ENCODE measurements at places on chromosomes 6 and 20.

DNA sequence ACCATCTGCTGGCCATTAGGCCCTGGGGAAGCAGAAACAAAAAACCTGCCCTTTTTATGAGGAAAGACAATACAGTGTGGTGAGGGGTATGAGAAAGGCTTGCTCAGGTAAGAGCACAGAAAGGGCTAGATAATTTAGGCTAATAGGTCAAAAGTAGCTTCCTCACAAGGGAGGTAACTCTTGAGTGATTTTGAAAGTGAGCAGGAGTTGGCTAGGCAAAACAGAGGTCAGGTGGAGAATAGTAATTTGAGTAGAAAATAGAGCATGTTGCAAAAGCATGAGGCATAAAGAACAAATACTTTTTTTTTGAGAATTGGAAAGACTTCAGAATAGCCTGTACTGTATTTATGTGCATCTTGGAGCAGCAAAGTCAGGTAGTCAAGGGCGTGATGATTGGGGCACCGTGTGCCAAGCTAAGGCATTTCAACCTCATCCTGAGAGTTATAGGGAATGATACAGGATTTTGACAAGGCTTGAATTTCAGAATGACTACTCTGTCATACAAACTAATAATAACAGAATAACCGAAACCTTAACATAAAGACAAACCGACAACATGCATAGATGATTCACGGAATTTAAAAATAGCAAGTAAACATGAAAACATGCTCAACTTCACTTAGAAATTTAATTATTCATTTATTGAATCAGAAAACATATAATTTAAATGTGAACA is 123.0 kb upstream of the ENPP5 start:
- no peak for DNase-seq

DNA sequence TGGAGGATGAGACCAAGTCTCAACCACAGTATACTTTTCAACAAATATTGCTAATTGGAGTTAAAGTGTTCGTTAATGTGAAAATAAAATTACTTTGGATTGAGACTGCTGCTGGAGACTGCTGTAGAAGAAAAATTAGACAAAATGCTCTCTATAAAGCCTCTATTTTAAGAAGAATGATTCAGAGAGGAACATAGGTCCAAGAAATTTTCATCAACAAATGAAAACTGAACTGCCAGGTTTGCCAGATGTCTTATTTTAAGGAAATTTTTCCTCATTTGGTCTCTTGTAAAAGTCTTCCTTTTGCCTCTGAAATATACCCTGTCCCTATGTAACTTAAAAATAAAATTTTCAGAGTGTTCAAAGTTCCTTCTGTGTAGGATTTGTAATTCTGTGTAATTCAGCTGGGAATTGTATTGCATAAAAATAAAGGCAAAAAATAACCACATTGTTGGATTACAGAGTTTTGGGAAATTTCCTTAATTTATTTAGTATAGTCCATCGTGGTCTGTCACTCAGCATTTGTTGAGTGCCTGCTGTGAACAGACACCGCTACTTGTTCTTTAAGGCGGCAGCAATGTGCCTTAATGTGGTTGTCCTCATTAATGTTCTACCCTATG is 27.4 kb downstream of the ANKS1A start:
- no peak for DNase-seq

GRCh38 chr6:108039681-108040080 is 34.9 kb downstream of the OSTM1 start:
- DNase-seq, result no peak

- no peak for DNase-seq
Measured at GRCh38 chr6:170292407-170293158, 1.7 kb upstream of the DLL1 start.

DNA sequence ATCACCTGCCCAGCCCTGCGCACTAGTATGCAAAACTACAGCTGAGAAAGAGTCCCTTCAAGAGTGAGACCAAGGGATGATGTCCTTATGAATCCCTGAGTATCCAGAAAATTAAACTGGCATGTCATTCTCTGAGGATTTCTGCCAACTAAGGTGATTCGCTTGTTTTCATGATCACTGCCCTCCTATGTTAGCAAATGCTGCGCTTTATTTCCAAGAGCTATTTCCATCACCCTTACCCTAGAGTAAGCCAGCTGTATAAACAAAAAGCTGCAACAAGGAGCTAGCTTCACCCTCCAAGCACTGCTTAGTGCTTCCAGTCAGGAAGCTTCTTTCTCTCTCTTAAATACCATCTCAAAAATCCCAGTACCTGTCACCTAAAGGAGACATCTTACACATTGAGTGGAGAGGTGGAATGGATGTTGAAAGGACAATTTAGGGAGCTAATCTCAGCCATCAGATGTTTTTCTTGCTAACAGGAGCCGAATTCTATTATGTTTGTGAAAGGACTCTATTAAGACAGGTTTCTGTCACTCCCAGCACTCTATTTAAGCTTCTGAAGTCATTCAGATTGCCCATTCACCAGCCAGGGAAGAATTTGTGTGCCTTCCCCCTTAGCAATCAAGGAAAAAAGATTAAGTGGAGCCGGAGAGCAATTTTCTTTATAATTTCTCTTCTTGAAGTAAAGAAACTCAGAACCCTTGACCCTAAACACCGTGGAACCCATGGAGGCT is 322.2 kb downstream of the NRN1 start:
- DNase-seq, result no peak

DNA sequence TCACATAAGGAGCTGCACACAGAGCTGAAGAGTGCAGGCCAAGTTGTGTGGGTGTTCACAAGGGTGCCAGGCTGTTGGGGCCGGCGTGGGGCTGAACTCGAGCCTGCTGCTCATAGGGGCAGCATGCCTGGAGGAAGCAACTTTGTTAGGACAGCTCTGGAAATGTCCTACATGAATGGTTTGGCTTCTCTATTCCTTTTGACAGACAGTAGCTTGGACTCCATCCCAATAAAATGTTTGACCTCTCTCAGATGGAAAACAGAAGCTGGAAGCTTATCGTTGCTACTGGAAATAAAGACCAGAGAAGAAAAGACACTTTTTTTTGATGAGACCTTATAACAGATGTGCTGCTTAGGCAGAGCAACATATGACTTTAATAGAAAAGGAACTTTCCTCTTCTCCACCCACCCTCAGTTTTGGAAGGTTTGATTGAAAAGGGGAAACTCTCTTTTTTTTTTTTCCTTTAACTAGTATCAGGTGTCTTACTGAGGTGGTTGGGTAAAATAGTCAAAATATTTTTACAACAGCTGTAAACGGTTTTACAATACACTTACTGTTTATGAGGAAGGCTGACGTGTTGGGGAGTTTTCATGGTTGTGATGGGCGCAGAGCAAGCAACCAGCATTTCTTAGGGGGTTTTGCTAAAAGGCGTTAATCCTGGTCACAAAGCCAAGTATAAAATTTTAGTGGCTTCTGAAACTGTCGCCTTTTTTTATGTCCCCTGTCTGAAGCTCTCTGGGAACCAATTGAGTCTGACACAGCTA is 80.7 kb upstream of the EEF1E1 start:
- DNase-seq, result no peak

DNA sequence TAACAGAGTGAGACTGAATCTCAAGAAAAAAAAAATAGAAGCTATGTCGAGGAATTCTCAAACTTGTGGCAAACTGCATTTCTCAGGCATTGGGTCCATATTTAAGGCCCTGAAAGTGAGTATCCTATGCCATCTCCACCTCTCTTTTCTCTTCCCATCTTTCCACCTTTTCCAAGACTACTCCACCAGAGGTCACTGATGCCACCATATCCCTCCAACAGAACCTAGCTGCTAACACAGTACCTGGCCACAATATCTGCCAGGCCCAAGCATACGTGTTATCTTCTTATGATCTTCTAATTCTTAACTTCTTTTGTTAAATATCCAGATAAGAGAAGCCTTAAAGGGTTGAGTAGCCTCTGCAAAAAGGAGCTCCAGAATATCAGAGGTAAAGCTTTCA is 8.2 kb upstream of the ADGRF4 start:
- DNase-seq, result no peak

- no peak for DNase-seq
Measured at GRCh38 chr6:119957195-119957594, 607.6 kb upstream of the MAN1A1 start.

- DNase-seq, result no peak
Measured at GRCh38 chr20:22909436-22909835, 125.7 kb upstream of the SSTR4 start.

- no peak for DNase-seq
Measured at GRCh38 chr6:35475573-35475972, 7.4 kb downstream of the RPL10A start.

DNA sequence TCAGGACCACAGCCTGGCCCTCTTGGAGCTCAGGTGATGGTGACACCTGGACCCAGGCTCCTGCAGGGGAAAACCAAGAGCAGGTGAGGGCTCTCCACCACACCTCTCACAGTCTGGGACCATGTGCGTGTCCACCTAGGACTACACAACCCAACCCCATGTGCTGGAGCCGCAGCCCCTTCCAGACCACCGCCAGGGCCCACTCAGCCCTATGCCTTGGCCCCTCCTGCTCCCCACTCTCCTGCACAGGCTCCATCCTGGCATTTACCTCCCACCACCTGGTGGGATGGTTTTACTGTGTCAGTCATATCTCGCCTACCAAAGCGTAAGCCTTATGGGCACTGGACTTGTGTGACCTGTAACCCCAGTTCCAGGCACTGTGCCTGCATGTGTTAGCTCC is 13.1 kb upstream of the ADAM33 start:
- no peak for DNase-seq

GRCh38 chr6:169949511-169950097 is 198.2 kb downstream of the ERMARD start:
- DNase-seq, result no peak

GRCh38 chr6:160069050-160069454 is 52.6 kb upstream of the SLC22A1 start:
- no peak for DNase-seq

DNA sequence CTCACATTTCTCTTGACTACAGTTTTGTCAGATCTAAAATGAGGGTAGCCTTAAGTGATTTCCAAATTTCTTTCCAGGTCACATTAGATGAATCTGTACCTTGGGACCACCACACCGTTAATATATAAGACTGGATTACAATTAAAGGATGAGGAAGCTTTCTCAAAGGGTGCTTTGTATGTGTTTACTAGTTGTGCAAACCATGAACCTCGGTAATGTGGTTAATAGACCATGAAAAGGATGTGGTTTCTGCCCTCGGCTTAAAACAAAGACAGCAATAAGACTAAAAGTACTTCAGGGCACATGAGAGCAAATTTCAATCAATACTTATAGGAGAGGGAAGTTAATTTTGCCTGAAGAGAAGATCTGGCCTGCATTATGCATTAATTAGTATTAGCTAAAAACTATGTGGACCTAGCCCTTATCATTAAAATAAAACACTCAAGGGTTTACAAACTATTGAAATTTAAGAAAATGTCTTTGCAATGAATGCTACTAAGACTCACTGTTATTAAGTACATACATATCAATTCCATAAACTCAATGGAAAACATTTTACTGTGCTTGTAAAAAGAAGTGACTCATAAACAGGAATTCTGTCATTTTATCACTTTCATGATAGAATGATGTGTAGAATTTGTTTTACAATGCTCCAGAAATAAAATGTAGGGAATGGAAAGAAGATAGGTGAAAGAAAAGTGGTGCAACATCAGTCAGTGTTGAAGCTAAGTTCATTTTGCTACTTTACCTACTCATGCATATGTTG is 936 bp upstream of the TMX4 start:
- DNase-seq, result no peak

DNA sequence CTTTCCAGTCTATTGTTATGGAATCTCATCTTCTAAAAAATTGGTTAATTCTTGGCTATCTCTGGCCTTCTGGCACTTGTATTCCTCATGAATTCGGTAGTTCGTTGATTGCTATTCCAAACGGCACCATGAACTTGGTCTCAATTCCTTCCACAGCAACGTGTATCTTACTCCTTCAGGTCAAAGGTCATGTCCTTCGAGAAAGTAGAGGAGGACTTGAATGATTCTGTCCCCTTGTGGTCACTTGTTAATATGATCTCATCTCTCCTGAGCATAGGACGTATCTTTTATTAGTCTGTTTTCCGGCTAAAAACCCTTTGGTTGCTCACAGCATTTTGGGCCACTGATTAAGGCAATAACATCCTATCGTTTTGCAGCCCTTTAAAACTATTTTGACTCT is 9.4 kb downstream of the TLDC2 start:
- DNase-seq, result no peak

DNA sequence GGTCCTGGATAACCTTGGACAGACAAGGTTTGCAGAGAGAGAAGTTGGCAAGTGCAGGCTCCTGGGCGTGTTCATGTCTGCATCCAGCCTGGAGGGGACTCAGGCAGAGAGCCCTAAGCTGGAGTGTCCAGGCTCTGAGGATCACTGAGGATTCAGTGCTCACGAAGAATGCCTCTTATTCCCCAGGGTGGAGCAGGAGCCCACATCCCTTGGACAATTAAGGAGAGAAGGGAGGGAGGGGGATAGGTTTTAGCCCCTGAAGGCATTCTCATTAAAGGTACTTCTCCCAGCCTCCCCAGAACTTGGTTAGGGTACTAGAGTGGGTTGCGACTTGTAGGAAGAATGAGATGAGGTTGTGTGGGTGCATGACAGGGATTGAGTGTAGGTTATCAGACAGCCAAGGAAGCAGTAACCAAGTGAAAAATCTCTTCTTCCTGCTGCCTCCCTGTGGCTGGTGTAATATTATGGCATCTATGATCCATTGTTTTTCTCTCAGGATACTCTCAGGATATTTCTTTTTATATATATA is 680 bp downstream of the HLA-DPB1 start:
- DNase-seq, result no peak

GRCh38 chr6:42366011-42366705 is 85.6 kb downstream of the TRERF1 start:
- DNase-seq, result no peak

DNA sequence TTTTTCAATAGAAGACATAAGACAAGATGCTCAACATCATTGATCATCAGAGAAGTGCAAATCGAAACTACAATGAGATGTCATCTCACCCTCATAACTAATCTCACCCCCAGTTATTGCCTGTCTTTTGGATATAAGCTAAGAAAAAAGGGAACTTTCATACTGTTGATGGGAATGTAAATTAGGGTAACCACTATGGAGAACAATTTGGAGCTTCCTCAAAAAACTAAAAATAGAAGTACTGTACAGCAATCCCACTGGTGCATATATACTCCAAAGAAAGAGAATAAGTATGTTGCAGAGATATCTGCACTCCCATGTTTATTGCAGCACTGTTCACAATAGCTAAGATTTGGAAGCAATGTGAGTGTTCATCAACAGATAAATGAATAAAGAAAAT is 26.4 kb upstream of the PHF3 start:
- DNase-seq, result no peak

- no peak for DNase-seq
Measured at GRCh38 chr6:11663519-11663918, 115.1 kb downstream of the ADTRP start.

DNA sequence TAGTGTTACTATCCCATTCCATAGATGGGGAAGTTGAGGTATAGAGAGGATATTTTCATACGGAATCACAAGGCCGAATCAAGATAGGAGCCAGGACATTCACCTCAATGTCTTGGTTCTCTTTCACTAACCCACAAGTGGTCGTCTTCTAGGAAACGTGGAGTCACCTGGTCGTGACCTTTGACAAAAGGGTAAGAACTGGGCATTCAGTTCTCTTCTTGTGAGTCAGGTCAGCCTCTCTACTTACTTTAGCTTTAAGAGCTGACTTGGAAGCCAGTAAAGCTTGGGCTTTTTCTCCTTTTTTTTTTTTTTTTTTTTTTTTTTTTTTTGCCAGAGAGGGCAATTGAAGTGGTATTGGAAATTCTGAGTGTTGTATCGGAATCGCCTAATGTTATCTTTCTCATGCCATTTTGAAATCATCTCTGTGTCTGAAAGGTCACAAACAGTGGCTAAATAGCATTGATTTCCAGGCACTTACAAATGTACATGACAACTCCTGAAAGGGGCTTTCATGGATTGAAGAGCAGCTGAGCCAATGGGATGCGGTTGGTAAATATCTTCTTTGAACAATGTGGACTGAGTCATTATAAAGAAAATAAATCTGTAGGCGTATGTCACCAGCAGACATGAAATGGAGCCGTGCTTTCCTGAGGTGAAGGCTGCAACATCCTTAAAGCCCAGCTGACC is 356.9 kb downstream of the KIF16B start:
- no peak for DNase-seq
